ENCODE measurements at places on chromosomes 7 and 10.

DNA sequence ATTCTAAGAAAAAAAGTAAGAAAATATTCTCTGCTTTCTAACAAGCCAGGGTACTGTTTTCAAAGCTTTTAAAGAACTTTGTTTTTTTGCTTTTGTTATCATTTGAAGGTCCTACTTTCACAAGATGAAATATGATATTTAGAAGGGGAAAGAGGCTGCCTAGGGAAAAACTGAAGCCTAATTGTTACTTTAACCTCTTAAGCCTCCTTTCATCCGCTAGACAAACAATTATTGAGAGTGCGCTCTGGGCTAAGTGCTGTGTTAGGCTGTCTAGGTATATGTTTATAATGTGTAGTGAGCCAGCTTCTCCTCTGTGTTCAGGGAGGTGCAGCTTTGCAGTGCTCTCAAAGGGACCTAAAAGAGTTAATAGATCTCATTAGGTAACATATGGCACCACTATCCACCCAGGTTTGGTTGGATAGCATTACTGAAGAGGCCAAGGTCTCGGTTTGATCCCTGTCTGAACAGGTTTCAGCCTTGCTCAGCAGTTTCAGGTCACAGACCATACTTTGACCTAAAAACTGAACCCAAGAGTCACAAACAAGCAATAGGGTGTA lies 17.9 kb downstream of the PDK4 start:
- DNase-seq: no peak

- no peak for DNase-seq
Observed at GRCh38 chr10:35443858-35444257, 107.5 kb downstream of the CCNY start.

DNA sequence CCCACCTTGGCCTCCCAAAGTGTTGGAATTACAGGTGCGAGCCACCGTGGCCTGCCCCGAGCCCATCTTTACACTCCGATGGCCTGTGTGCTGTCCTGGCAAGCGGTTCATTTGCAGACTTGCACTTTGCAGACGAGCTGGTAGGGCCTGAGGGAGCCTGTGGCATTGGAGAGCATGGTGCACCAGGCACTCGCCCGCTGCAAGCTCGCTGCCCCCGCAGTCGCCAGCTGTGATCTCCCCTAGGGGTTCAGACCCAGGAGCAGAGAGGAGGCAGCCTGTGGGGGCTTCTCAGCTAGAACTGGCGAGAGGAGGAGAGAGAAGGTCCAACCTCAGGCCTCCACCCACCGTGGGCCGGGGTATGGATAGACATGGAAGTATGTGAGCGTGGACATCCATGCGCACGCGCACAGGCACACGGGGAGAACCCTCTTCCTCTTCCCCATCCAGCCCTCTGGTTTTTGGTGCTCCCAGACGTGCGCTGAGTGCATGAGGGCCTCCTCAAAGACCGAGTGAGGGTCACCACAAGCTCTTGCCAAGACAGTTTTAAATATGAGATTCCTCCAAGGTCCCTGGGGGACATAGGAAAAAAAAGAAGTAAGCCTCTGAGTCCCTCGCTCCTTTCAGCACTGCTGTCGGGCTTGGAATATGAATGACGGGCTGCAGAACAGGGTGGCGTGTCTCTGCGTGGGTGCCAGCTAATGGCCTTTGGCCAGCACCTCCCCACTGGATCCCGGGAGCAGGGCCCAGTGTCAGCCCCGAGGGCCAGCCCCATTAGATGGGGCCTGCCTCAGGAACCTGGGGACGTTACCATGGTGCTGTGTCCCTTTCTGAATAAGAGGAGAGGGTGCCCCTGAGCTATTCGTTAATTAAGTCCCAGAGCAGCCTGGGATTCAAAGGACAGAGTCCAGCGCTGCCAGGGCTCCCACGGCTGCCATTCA lies 15.1 kb upstream of the TTYH3 start:
- DNase-seq: no peak

GRCh38 chr10:10295537-10295936 lies 722.1 kb upstream of the CELF2 start:
- DNase-seq: no peak

GRCh38 chr7:140304191-140304799 lies 94.0 kb downstream of the SLC37A3 start:
- peak; percentile 7 for DNase-seq

DNA sequence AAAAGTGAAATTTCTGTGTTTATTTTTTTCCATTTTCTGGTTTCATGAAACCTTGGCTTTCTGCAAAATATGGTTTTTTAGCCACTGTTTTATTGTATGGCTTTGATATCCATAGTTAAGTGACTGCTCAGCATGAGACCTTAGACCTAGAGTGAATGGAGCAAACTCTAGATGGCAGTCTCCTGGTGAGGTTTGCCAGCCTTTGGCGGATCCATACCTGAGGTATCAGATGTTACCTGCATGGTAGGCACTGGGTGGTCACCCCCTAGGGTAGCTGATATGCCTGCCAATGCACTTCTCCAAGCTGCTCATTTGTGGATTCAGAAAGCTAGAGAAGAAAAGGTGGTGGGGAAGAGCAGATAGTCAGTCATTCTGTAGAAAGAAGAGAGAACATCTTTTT lies 17.4 kb upstream of the FZD8 start:
- no peak for DNase-seq

- DNase-seq: no peak
Observed at GRCh38 chr10:69730251-69731156, 71.2 kb upstream of the COL13A1 start.

GRCh38 chr10:103752680-103753248 lies 102.6 kb downstream of the SH3PXD2A start:
- DNase-seq: no peak

GRCh38 chr7:90853205-90853604 lies 257.1 kb downstream of the CDK14 start:
- DNase-seq: no peak

- no peak for DNase-seq
Observed at GRCh38 chr10:1128649-1129048, 72.5 kb downstream of the WDR37 start.

GRCh38 chr10:116848032-116848943 lies 1.0 kb upstream of the ENO4 start:
- no peak for DNase-seq

- no peak for DNase-seq
Observed at GRCh38 chr10:94602729-94603515, 57.3 kb downstream of the HELLS start.

DNA sequence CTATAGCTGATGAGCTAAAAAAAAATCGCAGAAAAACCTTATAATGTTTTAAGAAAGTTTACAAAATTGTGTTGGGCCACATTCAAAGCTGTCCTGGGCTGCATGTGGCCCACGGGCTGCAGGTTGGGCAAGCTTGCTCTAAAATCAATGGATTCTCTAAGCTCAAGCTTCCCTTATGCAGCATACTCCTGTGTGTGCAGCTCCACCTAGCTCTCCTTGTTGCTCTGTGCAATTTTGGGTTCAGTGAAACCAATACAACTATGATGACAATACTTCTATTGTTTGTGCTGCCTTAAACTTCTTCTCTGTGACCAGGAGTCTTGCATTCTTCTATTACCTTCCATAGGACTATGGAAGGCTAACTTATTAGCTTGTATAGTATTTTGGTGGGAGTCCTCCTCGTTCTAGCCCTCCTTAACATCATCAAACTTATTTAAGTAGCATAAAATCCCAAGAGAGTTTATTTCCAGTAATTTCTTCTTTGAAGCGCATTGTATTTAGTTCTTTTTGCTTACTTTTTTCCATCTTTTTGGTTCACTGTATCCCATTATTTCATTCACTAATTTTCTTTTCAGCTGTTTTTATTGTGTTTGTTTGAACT lies 170.9 kb upstream of the SMIM30 start:
- no peak for DNase-seq

DNA sequence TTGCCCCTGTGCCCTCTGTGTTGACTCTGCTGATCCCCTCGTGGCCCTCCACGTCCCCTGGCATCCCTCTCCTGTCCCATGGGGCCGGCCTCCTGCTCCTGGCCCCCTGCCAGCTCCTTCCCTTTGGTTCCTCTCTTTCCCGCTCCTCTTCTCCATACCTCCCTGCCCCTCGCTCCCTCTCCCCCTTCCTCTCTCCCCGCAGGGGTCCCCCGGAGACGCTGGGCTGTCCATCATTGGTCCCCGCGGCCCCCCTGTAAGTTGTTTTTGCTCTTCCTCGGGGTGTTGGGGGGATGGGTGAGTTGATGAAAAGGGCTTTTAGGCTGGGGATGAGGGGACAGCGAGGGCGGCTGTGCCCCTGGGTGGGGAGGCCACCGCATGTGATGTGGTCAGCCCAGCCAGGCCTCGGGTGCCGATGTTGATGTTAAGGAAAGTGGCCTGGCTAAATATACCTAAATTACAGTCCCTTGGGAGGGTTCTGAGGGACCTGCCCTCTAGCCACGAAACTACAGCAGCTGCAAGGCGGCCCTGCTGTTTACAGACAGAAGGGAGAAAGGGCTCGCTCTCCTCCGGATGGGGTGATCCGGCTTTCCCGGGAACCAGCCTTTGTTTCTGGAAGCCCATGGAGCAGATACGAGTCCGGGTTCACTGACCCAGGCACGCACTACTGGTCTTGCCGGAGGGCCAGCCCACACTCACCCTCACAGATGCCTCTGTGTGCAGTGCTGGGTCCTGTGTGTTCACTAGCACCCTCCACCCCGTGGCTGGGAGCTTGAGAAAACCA lies 78.8 kb downstream of the COL13A1 start:
- DNase-seq: no peak
